ENCODE measurements at places on chromosomes 1 and 21.

- DNase-seq: peak; percentile 6
These were observed 3.5 kb upstream of the KRTAP27-1 start for GRCh38 chr21:30340714-30341573.

GRCh38 chr1:200409203-200409760 is 554 bp downstream of the ZNF281 start:
- peak; percentile 19 for DNase-seq

DNA sequence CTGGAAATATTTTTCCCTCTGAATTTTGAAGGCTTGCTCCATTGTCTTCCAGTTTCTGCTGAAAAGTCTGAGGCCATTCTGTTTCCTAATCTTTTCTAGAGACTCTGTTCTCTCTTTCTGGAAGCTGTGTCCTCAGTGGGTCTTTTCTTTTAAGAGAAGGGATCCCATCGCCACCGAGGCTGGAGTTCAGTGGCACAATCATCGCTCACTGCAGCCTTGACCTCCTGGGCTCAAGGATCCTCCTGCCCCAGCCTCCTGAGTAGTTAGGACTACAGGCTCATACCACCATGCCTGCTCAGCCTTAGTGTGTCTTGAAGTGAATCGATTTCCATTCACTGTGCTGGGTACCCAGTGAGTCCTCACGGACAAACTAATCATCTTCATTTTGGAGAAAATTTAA is 9.6 kb upstream of the LRP8 start:
- no peak for DNase-seq

GRCh38 chr1:53929246-53929960 is 16.1 kb downstream of the IFT25 start:
- DNase-seq: no peak

- DNase-seq: no peak
These were observed 249.1 kb downstream of the FOXD2 start for GRCh38 chr1:47686731-47687630.

- DNase-seq: no peak
These were observed 2.7 kb downstream of the CAPN2 start for GRCh38 chr1:223714849-223715603.

DNA sequence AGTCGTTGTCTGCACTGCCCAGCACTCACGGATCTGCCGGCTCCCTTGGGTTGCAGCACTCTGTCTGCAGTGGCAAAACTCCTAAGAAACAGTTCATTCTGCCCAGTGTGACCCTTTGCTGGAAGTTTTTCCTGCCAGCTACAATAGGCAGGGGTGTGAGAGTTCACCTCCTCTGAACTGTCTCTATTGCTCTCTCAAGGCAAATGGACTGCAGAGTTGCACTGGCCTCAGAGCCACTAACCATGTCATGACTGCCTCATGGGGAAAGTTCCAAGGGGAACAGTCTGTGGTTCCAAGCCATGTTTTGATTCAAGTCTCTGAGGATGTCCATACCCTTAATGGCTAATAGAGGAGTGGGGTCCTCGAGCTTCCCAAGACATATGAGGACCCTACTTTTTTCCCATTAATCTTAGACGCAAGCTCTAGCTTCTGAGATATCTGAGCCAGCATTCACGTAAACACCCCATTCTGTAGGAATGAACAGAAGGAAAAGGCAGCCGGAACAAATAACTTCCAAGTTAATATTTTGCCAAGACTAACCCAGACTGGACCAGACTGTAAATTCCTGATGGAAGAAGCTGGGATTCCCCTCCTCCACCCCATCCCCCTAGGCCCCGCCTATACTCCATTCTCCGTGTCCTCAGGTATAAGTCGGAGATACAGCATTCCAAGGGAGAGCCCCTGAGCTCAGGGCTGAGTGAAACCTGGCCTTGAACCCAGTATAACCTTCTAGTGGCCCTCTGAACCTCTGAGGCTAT is 93.8 kb upstream of the AKT3 start:
- no peak for DNase-seq

- DNase-seq: no peak
These were observed 79.8 kb upstream of the HMCN1 start for GRCh38 chr1:185654199-185654951.

- DNase-seq: no peak
These were observed 55.6 kb downstream of the B3GALT5 start for GRCh38 chr21:39668369-39668768.

DNA sequence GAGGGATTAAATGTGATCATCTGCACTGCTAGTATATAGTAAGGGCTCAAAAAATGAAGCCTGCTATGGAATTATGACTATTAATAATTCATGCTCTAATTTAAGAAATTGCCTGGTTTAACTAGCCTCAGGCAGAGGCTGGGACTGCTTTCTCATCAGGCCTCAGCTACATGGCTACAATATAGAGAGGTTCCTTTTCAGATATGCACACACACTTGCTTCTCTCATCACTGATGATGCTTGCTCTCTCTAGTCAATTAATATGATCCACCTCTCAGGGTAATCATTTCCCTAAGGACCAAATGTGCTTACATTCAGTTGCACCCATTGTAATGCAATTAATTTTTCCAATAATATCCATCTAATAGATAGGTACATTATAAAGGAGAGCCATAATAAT is 324.9 kb upstream of the ST6GALNAC5 start:
- DNase-seq: no peak

- DNase-seq: no peak
These were observed at the start of gene CLCNKB for GRCh38 chr1:16043521-16043920. TSS of gene CLCNKB (plus strand) at chr1:16043782. CDS start at chr1:16044493, 711 bp downstream.

GRCh38 chr1:220892997-220893700 is 13.9 kb downstream of the HLX start:
- DNase-seq: no peak

DNA sequence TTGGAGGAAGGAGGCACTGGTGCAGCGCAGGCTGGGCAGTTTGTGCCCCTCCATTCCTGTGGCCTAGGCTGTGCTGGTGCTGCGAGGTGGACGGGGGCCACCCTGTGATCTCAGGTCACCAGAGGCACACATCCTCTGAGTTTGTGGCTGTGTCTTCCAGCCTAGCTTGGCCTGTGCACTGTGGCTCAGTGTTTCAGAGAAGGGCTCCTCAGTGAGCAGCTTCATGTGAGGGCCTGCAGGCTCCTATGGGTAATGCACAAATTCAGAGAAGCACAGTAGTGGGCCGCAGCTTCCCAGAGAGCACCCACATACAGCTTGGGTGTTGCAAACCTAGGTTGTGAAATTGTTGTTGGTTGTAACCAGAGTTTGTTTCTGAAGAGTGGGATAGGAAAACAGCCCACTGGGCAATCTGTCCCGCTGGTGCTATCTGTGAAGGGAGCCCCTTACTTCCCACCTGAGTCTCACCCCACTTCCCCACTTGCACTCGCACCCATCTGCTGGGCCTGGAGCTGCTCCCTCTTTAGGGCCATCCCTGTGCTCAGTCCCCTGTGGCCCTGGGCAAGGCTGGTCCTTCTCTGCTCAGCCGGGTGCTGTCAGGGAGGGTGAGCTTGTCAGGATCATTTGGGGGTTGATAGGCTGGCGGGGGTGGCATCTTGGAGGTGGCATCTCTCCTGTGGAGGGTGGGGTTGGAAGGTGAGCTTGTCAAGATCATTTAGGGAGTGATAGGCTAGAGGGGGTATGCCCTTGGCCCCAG is 30.2 kb downstream of the SNAP47 start:
- DNase-seq: no peak

DNA sequence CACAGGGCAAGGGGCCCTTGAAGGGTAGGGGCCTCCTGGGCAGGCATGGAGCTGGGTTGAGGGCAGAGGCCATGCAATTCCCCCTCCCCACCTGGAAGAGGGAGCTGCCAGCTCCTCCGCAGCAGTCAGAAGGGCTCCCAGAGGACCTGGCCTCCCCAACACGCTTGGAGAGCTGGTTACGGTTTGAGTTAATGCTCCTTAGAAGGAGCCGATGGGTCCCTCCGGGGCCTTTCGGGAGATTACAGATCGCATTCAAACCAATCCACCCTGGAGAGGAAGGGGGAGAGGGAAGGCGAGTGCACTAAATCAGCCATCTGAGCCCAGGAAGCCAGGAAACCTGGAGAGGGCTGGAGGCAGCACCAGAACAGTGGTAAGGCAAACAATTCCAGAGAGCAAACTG is 106.3 kb upstream of the CSF3R start:
- no peak for DNase-seq

DNA sequence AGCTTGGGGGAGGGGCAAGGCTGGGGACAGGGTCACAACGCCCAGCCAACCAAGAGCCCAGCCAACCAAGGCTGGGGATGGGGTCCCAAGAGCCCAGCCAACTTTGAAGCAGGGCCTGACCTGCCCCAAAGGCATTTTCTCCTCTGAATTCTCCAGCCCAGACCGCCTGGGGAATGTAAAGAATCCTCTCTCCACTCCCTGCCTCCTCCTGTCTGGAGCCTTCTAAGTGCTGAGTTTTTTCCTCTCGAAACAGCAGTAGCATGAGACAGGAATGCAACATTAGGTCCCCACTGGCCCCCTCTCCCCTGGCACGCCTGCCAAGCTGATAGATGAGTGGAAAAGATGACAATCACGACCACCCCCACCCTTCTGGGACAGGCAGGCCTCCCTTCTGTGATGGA is 17.0 kb downstream of the C1orf198 start:
- no peak for DNase-seq

GRCh38 chr1:22329148-22329515 is 122.5 kb upstream of the ZBTB40 start:
- DNase-seq: no peak

- no peak for DNase-seq
These were observed at the start of gene ST6GALNAC5 for GRCh38 chr1:76867342-76868130. TSS of gene ST6GALNAC5 (plus strand) at chr1:76867480.

DNA sequence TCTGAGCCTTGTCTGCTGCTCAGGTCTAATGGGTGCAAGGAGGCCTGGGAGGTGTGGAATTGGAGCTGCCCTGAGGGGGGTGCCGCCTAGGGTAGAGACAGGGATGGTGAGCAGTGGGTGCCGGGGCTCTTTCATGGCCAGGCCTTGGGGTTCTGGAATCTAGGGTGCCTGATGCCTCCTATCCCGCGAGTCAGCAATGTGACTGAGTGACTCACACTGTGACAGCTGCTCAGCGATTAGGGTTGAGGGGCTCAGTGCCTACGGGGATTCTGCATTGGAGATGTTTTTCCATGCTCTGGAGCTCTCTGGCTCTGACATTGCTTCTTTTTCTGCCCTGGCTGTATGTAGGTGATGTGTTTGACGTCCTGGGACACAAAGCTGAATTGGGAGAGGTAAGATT is 16.8 kb downstream of the ATP8B2 start:
- DNase-seq: no peak

- DNase-seq: no peak
These were observed 198.7 kb upstream of the IVNS1ABP start for GRCh38 chr1:185515696-185516095.

GRCh38 chr1:200767321-200767720 is 28.6 kb downstream of the CAMSAP2 start:
- no peak for DNase-seq

DNA sequence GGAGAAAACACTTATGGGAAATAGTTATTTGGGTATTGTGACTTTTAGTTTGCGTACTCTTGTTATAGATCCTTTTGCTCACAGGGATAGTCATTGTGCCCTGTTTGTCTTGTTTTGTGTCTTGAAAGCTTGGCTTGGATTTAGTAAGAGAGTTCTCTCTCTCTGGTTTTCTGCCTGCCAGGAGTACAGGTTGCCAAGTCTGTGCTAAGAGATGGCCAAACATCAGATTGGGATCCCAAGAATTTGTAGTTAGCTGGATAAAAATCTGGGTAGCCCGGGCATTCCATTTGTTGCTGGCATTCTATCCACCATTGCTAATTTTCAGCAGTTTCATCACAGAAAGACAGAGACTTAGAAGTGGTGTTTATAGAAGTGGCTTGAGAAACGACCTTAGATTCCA is 222.2 kb downstream of the NRIP1 start:
- no peak for DNase-seq

DNA sequence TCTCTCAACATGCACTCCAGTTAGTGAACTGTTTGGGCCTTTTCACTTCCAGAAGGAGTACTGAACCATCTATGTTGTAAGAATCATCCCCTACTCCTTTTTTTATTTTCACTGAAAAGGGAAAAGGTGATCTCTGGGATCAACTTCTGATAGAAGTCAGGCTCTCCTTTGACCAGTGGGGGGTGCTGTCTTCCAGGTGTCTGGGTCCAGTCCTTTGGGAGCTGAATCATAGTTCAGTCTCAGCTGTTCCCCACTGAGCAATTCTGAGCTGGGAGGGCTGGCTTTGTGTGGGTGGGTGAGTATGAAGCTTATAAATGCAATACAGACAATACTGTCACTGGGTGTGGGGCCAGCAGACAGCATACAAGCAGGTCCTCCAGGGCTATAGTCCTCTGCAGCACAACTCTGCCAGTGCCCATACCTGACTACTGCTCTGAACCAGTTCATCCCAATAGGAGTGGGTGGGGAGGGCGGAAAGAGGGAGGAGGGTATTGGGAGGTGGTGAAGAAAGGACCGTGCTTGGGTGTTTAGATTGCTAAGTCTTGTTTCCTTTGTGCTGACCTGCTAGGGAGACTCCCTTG is 12.5 kb upstream of the SARS1 start:
- peak; percentile 42 for DNase-seq

Measured in stimulated activated CD4-positive, alpha-beta T cell treated with anti-CD3 and anti-CD28 coated beads, Interleukin-1b, Interleukin-23, amount 100 ng/mL, for 24 hours (primary cell).